Fibroblast of skin of scalp (primary cell): ENCODE measurements at places on chromosomes 16 and 17.

- no peak for DNase-seq
These were observed 35.8 kb upstream of the RASL10B start for GRCh38 chr17:35695613-35696012.

GRCh38 chr16:85521552-85522307 lies 91.4 kb upstream of the GSE1 start:
- DNase-seq = no peak

DNA sequence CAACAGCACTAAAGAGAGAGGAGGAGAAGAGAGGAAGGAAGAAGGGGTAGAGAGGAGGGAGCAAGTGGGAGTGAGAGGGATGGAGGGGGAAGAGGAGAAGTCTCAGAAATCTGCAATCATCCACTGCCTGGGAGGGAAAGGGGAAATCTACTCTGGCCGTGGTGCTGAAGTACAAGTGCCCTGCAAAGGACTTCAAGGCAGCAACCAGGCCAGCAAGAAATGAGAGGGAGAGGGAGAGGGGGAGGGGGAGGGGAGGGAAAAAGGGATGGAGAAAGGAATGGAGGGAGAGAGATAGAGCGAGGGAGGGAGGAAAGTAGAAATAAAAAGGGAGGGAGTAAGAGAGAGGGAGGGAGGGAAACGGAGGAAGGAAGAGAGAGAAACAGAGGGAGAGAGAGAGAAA lies 130.8 kb upstream of the EEF2KMT start:
- no peak for DNase-seq

- no peak for DNase-seq
These were observed 355.0 kb downstream of the KIF2B start for GRCh38 chr17:54177606-54178308.

DNA sequence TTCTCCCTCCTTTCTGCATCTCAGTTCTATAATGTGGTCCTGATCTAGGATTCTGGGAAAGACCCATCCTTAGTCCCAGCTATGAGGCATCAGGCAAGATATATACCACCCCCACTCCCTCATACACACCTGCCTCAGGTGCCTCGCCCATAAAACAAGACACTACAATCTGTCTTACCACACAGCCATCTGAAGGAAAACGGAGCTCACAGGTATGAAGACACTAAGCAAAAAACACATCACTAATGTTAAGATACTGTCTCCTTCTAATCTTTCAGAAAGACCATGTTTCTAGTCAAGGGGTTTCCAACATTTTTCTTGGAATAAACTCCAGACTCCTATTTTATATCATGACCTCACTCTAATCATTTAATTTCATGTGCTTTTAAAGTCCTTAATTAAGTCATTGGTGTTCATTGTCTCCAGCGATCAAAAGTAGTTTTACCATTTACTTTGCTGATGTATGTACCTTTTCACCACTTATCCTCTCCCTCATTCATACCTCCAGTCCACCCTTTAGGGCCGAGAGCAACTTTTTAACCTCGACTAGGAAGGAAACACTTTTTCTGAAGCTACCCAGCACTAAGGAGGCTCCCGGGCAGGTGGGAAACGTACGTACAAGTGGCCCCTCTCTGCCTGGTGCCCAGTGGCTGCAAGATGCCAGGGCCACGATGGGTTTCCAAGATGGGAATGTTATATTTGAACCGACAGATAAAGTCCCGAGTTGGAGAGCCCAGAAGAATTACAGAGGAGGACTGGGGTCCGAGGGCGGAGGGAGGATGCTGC lies 979 bp downstream of the MAP3K14 start:
- no peak for DNase-seq

GRCh38 chr16:64290461-64290860 lies 831.4 kb downstream of the CDH11 start:
- DNase-seq = no peak
